ENCODE measurements at places on chromosomes 16 and 17.

DNA sequence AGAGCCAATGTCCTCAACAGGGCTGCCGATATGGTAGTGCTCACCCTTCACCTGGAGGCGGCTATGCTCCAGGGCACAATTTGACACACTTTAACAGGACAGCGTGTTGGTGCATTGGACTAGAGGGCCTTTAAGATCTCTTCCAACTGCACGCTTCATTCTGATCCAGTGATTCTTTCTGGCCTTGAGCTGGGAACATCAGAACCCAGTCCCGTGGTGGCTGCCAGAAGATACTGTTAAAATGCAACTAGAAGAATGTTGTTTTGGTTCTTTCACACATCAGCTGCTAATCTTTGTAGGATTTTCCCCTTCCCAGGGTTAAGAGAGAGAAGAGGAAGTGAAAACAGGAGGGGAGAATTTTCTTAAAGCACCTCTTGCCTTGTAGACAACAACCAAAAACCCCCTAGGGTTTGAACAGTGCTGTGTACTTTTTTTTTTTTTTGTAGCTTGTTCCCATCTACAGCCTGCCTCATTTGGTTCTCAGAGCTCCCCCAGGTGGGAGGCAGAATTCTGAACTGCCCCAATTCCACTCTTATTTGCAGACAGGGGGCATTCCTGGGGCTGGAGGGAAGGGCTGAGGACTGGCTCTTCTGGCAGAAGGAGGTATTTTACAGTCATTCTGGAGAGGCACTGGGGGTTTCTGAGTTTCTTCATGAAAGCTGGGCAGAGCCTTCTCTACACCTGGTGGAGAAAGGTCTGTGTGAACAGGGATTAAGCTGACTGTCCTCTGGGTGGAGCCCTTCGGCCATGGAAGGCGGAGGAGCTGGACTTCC lies 32.4 kb downstream of the SMARCE1 start:
- H3K4me1 ChIP-seq, result no peaks in the 10 kb centered on the region
- peak; percentile 64 for DNase-seq
- no peak overlapping the region for H3K27ac ChIP-seq
- no peak overlapping the region for H3K4me3 ChIP-seq

DNA sequence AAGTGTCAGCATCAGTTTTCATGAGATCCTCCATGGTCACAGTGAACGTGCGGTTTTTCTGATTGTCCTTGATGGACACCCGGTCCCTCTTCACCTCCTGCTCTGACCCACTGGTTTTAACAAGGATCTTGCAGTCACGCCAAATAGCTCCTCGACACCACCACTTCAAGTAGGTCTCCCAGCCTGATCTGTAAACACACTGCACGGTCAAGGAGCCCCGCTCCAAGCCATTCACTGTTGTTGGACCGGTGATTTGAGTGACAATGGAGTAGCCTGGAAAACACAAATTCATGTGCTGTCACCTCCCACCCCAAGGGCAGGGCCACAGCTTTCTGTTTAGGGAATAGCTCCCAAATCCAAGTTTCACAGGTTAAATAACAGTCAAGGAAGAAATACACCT lies 8.2 kb downstream of the CD300LF start:
- H3K4me1 ChIP-seq, result no peaks in the 10 kb centered on the region
- no peaks in the 10 kb centered on the region for H3K27me3 ChIP-seq
- no peaks in the 10 kb centered on the region for H3K36me3 ChIP-seq
- no peak overlapping the region for H3K27ac ChIP-seq
- DNase-seq, result no peak
- H3K4me3 ChIP-seq, result no peak overlapping the region

GRCh38 chr17:57735230-57735629 lies 9.9 kb downstream of the CCDC182 start:
- no peaks in the 10 kb centered on the region for H3K4me1 ChIP-seq
- DNase-seq, result no peak
- peaks cover 3% of the 10 kb centered on the region for H3K27me3 ChIP-seq
- H3K36me3 ChIP-seq, result no peaks in the 10 kb centered on the region

DNA sequence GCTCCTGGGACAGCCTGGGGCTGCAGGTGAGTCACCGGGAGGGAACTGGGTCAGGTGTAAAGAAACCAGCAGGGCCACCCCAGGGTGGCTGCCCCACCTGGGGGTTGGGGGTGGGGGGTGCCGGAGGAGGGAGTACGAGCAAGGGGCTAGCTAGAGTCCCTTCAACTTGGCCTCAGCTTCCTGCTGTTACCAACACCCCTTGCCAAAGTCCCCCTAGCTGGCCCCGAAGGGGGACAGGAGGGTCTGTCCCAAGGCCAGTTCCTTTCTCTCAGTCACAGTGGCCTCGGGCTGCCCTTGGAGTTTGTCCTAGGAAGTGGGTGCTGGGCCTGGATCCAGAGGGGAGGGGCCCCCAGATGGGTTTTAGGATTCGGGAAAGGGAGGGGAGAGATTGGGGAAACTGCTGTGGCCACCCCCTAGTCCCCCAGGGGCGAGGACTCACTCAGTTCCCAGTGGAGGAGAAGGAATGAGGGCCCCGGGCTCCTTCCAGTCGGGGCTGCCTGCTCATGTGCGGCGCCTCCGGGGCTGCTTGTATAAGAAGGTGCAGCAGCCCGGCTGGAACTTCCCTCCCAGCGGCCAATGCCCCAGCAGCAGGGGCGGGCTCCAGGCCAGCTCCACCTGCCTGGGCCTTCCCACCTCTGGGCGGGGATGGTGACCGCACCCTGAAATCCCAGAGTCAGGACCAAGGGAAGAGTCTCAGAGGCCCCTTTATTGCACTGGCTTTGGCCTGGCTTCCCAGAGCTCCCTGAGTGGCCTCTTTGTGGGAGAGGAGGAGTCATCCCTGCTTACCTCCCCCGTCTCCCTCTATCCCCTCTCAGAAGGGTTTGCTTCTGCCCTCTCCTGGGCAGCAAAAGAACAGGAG lies 7.3 kb downstream of the ARHGAP27 start:
- peaks cover 35% of the 10 kb centered on the region for H3K27me3 ChIP-seq
- H3K27ac ChIP-seq, result peak overlapping the region; percentile 51
- no peaks in the 10 kb centered on the region for H3K36me3 ChIP-seq
- H3K4me3 ChIP-seq, result peak overlapping the region; percentile 18
- DNase-seq, result peak; percentile 78

GRCh38 chr17:49565948-49566491 lies 9.7 kb upstream of the NXPH3 start:
- peaks cover 7% of the 10 kb centered on the region for H3K27me3 ChIP-seq
- H3K36me3 ChIP-seq, result no peaks in the 10 kb centered on the region
- no peak overlapping the region for H3K4me3 ChIP-seq
- no peaks in the 10 kb centered on the region for H3K4me1 ChIP-seq
- peak; percentile 58 for DNase-seq

GRCh38 chr17:6548578-6549330 lies 7.6 kb downstream of the PITPNM3 start:
- H3K4me1 ChIP-seq, result peaks cover 23% of the 10 kb centered on the region
- H3K27me3 ChIP-seq, result peaks cover 4% of the 10 kb centered on the region

DNA sequence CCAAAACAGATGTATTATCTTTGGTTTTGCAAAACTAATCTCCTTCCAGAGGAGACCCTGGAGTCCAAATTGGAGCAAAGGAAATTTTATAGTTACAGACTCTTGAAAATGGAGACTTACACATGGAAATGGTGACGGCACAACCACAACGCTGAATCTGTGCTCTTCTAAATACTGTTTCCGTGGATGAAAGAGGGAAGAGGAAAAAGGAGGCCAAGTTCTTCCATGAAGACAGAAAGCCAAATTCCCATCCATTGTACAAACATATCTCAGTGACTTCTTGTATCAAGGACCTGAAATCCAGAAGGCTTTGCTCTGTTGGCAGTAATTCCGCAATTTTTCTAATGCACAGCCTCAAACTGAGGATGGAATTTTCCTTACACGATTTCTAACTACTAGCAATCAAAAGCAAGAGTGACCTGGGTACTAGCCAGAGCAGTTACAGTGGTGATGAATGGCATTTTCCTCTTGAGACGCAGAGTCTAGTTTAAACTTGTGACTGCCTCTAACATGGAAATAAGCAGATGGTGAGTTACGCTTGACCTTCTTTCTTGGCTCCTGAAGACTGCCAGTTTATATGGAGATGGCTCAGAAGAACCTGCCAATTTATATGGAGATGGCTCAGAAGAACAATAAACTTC lies 38.5 kb downstream of the VPS53 start:
- no peaks in the 10 kb centered on the region for H3K36me3 ChIP-seq
- peaks cover 17% of the 10 kb centered on the region for H3K4me1 ChIP-seq
- peak overlapping the region; percentile 34 for H3K27ac ChIP-seq
- H3K4me3 ChIP-seq, result no peak overlapping the region

GRCh38 chr16:72876981-72877373 lies 171.0 kb downstream of the ZFHX3 start:
- peak; percentile 46 for DNase-seq
- H3K27ac ChIP-seq, result no peak overlapping the region
- H3K4me3 ChIP-seq, result no peak overlapping the region
- H3K36me3 ChIP-seq, result no peaks in the 10 kb centered on the region

DNA sequence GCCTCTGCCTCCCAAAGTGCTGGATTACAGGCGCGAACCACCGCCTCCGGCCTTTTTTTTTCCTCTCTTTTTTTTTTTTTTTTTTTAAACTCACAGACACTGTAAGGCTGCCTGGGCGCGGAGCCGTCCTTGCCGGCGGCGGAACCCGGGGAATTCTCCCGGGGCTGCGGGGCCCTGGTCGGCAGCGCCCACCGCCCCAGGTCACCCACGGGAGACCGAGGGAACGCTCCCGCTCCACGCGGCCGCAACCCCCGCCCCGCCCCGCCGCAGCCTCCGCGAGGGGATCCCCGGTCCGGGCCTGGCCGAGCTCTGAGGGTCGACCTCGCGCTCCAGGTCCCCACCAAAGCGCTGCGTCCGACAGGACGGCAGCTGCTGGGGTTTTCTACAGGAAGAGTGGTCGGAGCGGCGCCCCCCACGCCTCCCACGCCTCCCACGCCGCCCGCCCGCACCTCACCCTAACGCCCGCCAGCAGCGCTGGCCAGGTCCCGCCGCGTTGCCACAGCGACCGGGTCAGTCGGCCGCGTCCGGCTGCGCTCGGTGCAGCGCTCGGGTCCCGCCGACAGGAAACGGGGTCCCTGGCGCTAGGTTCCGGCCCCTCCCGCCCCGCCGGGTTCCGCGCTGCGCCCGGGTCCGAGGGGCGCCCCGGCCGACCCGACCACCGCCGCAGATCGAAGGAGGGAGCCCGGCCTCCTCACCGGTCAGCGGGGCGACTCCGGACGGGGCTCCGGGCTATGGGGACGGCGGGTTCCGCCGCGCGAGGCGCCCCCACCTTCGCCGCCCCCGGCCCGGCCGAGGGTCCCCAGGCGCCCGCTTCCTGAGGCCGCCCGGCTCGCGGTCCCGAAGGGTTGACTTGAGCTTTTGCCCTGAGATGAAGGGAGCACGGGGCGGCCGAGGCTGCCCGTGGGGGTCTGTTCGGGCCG lies at the start of gene CCDC57:
CCDC57 (minus strand) TSS at position 512 of the 920 bp plus-strand sequence. CDS start 10,898 bp downstream, outside the sequence.
- H3K36me3 ChIP-seq, result peaks cover 1% of the 10 kb centered on the region
- DNase-seq, result peak; percentile 87
- H3K27me3 ChIP-seq, result no peaks in the 10 kb centered on the region
- peak within 1 kb of the TSS; percentile 91 for H3K4me3 ChIP-seq
- peaks cover 6% of the 10 kb centered on the region for H3K4me1 ChIP-seq

GRCh38 chr16:4081521-4082021 lies 34.7 kb downstream of the ADCY9 start:
- H3K36me3 ChIP-seq, result no peaks in the 10 kb centered on the region
- DNase-seq, result no peak
- H3K4me3 ChIP-seq, result no peak overlapping the region
- peaks cover 6% of the 10 kb centered on the region for H3K4me1 ChIP-seq
- no peak overlapping the region for H3K27ac ChIP-seq

DNA sequence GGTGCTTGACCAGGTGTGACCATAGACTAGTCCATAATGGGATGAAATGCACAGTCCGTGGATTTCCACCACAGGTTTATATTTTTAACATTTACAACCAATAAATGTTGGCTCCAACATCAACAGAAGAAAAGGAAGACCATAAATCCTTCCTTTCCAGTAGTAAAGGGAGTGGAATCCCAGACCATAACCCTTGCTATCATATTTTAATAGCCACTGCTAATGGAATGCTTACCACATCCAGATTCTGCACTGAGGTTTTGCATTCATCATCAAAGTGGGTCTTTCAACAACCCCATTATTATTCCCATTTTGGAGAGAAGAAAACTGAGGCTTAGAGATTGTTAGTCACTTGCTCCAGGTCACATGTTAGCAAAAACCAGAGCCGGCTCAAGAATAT lies 106.7 kb downstream of the FOXL1 start:
- DNase-seq, result no peak
- H3K27me3 ChIP-seq, result no peaks in the 10 kb centered on the region
- H3K36me3 ChIP-seq, result no peaks in the 10 kb centered on the region
- no peak overlapping the region for H3K4me3 ChIP-seq

- H3K36me3 ChIP-seq, result no peaks in the 10 kb centered on the region
- no peak overlapping the region for H3K27ac ChIP-seq
- no peak overlapping the region for H3K4me3 ChIP-seq
- no peaks in the 10 kb centered on the region for H3K4me1 ChIP-seq
Measured at GRCh38 chr16:65176603-65177002, 54.7 kb upstream of the CDH11 start.

DNA sequence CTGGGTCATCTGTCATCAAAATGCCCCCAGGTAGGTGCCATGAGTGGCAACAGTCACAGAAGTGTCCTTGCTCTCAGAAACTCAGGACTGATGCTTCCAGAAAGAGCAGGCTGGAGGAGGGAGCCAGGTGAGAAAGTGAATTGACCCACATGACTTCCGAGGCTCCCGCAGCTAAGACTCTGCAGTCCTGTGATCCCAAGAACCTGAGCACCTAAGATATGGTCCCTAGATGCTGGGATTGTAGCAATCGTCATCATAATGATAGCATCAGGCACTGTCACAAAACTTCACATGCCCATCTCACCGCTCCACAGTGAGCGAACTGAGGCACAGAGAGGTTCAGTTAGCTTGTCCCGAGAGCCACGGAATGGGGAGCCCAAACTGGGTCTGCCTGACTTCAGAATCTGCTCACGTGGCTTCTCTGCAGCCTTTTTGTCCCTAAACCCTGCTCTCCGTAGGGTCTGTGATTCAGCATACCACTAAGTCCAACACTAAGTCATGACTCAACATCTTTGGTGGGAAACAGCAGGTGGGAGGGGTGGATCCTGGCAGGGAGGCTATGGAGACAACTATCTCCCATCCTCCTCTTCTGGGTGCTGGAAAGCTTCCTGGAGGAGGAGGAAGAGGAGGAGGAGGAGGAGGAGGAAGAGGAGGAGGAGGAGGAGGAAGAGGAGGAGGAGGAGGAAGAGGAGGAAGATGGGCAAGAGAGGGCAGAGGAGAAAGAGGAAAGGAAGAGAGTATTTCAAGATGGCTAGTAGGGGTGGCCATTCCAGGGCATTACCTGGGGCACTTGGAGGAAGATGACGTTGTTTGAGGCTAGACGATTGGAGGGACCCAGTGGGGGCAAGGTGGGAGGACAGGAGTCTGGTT lies 55.5 kb upstream of the DLX4 start:
- DNase-seq, result peak; percentile 20
- no peak overlapping the region for H3K27ac ChIP-seq
- H3K4me1 ChIP-seq, result no peaks in the 10 kb centered on the region
- H3K4me3 ChIP-seq, result no peak overlapping the region

- H3K4me3 ChIP-seq, result no peak overlapping the region
- H3K27me3 ChIP-seq, result peaks cover 17% of the 10 kb centered on the region
- no peak for DNase-seq
- H3K36me3 ChIP-seq, result no peaks in the 10 kb centered on the region
- no peaks in the 10 kb centered on the region for H3K4me1 ChIP-seq
- H3K27ac ChIP-seq, result no peak overlapping the region
Measured at GRCh38 chr17:49162866-49163265, 30.3 kb downstream of the B4GALNT2 start.

- no peaks in the 10 kb centered on the region for H3K36me3 ChIP-seq
- H3K27me3 ChIP-seq, result peaks cover 67% of the 10 kb centered on the region
- H3K4me3 ChIP-seq, result no peak overlapping the region
- H3K27ac ChIP-seq, result no peak overlapping the region
- no peaks in the 10 kb centered on the region for H3K4me1 ChIP-seq
Measured at GRCh38 chr16:23186171-23186570, 3.6 kb downstream of the SCNN1G start.

All from cardiac muscle cell (in vitro differentiated cells and primary cell).